ENCODE measurements at places on chromosomes 7 and 10.

- DNase-seq, result no peak
Observed at GRCh38 chr7:117249696-117250095, 73.2 kb downstream of the WNT2 start.

GRCh38 chr10:129481641-129482040 is 14.6 kb downstream of the MGMT start:
- no peak for DNase-seq

DNA sequence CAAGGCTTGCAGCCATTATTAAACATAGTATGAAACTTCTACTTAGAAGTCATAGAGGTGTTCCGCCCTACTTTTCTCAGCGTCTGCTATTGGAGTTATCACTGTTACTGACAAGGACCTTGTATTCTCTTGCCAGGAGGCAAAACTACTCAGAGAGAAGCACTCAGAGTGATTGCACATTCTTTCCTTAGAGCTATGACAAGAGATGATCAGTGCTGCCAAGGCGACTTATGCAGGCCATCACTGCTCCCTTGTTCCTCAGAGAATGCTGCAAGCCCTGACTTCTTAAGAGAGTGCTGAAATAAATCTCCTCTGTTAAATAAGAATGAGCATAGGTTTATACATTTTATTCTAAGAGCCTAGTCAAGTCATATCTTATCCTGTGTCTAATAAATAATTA is 534.6 kb upstream of the PHF14 start:
- no peak for DNase-seq

DNA sequence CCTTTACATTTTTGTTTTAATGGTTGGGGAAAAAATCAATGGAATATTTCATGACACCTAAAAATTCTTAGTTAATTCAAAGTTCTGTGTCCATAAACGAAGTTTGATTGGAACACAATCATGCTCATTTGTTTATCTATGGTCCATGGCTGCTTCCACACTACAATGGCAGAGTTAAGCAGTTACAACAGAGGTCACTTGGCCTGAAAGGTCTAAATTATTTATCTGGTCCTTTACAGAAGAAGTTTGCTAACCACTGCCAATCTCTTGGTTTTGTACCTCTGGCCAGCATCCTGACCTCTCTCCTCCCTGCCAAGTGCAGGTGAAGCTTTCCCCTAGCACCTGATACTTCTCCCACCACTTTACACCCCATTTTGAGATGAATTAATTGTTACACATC is 61.5 kb downstream of the SRPK2 start:
- DNase-seq, result no peak

DNA sequence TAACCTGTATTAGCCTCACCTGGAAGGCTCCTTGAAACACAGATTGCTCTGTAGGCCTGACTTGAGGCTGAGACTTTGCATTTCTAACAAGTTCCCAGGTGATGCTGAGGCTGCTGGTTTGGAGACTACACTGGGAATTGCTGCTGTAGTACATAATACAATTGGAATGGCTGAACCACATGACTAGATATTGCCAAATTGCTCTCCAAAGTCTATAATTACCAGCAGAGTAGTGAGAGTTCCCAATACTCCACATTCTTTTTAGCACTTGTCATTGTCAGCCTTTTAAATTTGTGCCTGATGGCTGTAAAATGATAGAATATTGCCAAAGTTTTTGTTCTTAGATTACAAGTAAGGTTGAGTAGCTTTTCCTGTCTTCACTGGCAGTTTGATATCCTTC is 39.9 kb downstream of the PLEKHA8 start:
- DNase-seq, result no peak

DNA sequence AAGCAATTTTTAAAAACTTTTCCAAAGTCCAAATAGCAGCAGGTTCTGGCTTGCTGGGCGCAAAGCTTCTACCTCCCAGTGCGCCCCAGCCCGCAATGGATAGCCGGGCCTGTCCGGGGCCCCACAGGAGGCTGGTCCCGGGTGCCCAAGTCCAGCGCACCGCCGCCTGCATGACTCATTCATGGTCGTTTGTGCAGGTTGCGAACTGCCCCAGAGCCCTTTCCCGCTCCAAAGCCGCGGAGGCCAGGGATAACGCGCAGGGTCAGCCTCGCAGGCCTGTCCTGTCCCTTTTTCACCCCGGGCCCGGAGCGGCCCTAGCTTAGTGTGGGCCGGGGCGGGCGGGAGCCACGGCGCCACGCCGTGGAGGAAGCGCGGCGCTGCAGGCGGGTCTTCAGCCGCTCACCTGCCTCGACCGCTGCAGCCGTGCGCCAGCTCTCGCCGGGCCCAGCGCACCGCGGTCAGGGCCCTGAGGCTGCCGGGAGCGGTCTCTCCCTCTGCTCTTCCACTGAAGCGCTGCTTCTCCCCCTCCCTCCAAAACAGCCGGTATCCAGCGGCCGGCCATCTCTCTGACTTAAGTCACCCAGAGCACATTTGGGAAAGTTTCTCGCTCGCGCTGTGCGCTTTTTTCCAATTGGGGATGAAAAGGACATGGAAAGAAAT is 1.7 kb upstream of the EGR2 start:
- DNase-seq, result peak; percentile 79

DNA sequence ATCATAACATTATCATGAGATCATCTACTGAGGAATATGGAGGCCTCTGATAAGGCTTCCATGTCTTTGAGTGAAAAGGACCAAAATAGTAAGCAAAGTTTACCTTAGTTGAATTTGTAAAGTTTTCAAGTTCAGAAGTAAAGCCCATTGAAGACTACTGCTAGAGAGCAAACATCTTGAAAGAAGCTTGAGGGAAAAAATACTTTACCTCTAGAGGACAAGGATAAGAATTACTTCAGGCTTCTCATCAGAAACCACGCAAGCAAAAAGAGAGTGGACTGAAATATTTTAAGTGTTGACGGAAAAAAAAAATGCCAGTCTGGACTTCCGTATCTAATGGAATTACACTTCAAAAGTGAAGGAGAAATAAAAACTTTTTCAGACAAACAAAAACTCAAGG is 114.3 kb downstream of the MPP7 start:
- no peak for DNase-seq

- DNase-seq, result no peak
Observed at GRCh38 chr10:45198486-45199204, 116.8 kb downstream of the OR13A1 start.

DNA sequence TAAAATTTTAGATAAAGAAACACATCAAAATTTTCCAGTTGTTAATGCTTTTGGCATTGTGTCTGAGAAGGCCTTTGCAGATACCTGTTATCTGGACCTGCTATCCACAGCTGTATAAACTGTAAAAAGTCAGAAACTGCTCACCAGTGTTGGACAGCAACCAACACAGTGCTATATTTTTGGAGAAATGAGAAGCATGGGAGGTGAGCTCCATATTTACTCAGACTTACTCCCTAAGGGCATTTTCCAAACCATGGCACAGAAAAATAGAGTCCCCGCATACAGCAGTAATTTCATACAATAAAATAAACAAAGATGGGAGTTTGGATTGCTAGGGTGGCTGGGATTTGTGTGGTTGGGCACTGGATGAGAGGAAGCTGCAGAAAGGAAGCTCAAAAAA is 136.3 kb upstream of the GLI3 start:
- no peak for DNase-seq

DNA sequence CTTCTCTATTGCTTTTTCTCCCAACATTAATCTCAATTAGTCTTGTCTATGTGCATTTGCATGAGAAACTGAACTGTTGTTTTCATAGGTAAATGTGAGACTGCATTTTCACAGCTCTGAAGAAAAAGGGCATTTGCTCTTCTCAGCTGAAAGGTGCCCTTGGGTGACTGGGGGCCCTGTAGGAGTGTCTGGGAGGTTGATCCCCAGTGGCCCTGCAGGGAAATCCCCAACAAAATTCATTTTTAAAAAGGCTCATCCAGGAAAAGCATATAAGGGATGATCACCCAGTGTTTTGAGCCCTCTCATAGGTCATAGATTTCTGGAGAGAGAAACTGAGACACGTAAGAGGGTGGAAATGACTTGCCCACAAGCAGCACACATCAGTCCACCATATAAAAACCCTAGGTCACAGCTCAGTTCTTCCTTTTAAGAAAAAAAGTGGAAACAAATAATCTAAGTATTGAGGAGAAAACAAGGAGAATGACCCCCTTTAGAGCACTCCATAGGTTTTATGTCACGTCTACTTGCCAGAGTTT is 190.3 kb upstream of the AHR start:
- no peak for DNase-seq

- DNase-seq, result no peak
Observed at GRCh38 chr7:31052841-31053601, 913 bp downstream of the ADCYAP1R1 start.

GRCh38 chr10:100793055-100793454 is 47.7 kb downstream of the PAX2 start:
- no peak for DNase-seq

Measured in stimulated activated CD4-positive, alpha-beta T cell treated with anti-CD3 and anti-CD28 coated beads, Interleukin-2, amount 100 ng/mL, for 24 hours (primary cell).